Large intestine (tissue), 12 donors: ENCODE measurements at places on chromosomes 7 and 10.
A peak's percentile ranks its signal among the peaks of the same experiment; 100 is the strongest.

DNA sequence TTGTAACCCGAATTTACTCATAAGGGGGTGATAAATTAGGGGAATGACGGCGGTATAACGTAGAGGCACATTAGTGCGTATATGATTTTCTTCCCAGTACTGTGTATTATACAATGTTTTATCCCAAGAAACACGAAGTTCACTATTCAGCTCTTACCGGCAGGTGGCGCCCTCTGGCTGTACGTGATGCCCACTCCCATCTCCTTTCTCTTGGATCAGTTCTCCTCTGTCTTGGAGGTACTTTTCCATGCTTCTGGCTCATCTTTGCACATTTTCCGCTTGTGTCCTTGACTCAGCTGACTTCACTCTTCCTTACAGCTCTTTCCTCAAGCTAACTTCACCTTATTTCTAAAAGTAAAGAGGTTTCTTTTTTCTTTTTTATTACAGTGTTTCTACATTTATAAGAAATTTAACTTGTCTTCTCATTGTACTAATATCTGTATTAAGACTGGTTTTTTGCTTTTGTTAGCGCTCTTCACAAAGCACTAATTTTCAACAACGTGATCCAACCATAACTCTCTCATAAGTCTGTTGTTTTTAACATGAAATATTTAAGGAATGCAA, 21.3 kb downstream of the TMEM176B start:
- DNase-seq, result peak; percentile 78

- DNase-seq, result peak; percentile 15
Observed at GRCh38 chr7:106485031-106485551, 175.9 kb downstream of the CCDC71L start.

GRCh38 chr7:80760292-80760691, 121.8 kb downstream of the CD36 start:
- no peak for DNase-seq

DNA sequence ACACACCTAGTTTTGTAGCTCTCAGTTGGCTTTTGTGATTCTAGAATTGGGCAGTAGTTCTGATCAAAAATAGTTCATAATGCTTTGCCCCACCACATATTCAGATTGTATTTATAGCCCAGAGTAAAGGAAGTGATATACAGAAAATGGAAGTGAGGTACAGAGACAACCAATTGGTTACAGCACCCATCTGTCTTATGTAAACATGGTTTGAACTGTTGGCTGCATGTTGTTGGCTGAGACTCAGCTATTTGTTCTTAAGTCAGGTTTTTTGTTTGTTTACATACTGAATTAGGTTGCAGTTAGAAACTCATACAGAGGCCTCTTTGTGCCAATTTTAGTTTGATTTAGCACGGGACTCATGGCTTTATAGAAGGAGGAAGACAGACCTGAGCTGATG, 158.9 kb upstream of the GPR26 start:
- DNase-seq, result no peak

- DNase-seq, result no peak
Observed at GRCh38 chr7:151231080-151231479, 1.2 kb upstream of the CHPF2 start.

DNA sequence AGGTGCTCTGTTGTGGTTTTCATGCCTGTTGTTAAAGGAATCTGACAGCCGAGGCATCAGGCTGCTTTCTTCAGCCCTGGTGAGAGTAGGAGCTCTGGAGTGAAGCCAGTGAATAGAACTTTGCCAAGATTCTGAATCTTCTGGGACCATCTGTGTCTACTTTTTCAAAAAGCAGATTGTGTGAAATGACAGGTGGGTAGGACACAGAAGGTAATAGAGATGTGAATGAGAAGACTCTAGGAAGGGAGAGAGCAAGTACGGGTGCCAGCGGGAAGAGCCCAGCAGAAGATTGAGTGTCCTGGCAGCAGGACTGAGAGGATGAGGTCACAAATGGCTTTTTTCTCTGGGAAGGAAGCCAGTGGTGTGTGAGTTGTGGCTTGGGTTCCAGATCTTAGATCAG, 429.2 kb downstream of the SDK1 start:
- no peak for DNase-seq

GRCh38 chr7:45036796-45037195, 36.8 kb downstream of the CCM2 start:
- no peak for DNase-seq

- peak; percentile 14 for DNase-seq
Observed at GRCh38 chr10:58179238-58179637, 88.5 kb downstream of the IPMK start.

- peak; percentile 21 for DNase-seq
Observed at GRCh38 chr10:64733980-64734379, 1212.8 kb downstream of the REEP3 start.

GRCh38 chr7:77330169-77330882, 85.8 kb downstream of the GSAP start:
- DNase-seq, result no peak

DNA sequence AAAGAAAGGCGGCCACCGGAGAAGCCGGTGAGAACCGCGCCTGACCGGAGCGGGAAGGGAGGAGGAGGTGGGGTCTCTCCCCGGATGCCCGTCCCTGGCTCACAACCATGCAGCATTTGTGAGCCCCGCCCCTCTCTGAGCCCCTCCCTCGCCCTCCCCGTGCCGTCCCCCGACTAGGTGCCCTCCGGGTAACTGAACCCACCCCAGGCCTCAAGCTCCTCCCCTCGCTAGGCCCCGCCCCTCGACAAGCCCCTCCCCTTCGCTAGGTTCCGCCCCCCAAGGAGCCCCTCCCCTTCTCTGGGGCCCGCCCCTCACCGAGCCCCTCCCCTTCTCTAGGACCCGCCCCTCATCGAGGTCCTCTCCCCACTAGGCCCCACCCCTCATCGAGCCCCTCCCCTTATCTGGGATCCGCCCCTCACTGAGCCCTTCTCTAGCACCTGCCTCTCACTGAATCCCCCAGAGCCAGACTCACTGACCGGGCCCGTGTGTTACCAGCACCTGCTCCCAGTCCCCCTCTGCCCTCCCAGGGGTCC, 42.2 kb upstream of the HSPB1 start:
- no peak for DNase-seq

DNA sequence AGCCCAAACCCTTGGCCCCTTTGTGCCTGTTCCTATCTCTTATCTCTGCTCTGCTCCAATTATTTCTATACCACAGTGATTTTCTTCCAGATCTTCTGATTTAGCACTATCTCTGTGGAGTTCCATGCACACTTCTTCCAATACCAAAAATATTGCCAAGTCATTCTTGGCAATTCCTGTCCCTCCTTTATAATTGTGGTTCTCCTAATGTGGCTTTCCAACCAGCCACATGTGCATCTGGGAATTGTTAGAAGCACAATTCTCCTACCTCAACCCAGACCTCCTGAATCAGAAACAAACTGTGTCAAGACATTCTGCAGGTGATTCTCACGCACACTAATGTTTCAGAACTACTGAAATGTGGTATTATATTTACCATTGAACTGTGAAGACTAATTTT, 447.8 kb upstream of the IGFBP3 start:
- DNase-seq, result no peak

DNA sequence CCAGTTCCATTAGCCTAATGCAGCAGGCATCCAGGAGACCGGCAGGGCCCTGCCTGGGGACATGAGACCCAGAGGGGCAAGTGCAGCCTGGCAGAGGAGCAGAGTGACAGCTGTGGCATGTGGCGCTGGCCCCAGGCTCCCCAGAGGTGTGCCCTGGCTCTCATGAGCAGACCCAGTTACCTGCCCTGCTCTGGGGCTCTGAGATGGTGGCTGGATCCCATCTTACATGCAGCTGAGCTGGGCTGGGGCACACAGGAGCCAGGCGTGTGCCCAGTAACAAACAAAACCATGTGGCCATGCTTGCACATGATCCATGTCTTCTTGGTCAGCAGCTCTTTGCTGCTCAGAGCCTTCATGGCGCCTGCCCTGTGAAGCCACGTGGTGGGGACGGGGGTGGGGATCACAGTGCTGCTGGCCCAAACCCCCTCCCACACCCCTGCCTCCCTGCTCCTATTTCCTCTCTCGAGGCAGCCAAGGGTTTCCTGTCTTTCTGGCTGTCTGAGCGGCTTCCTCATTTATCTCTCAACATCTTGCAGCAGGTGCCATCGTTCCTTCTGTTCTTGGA, 40.3 kb upstream of the GTF2I start:
- no peak for DNase-seq

- no peak for DNase-seq
Observed at GRCh38 chr7:134920026-134920753, 66.1 kb upstream of the AGBL3 start.

DNA sequence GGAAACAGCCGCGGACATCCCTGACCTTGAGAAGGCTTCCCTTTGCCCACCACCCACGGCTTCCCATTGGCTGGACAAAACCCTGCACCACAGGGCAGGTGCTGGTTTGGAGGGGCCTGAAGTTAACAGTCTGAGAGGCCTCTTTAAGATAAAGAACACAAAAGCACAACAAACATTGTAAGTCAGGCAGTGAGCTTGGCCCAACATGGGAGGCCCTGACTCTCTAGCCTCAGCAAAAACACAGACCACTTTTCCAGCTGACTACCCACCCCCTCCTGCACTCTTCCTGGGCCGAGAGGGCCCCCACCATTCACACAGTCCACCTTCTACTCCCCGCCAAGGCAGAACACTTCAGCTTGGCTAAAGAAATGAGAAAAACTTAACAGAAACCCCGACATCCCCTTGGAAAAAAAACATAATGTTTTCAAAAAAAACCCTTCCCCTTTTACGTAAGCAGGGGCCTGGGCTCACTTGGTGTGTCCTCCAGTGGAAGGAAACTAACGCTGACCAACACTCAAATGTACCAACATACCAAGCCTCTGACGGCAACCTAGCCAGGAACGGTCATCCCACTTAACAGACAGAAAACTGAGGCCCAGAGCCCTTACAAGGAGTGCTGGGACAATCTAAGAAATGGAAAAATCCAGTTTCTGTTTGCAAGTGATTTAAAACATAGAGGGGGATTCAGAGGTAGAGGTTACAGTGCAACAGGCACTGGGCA, 80.9 kb downstream of the COBL start:
- DNase-seq, result no peak

DNA sequence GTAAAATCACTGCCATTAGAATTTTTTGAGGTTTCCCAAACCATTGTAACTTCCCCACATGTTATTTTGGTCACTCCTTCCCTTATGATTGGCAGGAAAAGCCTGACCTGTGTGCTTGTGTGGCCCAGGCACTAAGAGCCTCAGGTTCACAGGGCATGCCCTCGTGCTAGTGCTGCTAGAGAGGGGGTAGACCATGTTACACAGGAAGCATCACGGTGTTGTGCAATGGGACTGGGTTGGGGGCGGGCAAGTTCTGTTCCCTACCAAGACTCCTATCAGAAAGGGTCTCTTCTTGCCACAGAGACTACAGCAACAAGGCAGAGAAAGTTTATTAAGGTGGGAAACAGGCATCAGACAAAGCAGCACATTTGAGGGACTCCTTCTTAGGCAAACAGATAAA, 32.2 kb downstream of the LSM5 start:
- no peak for DNase-seq

- DNase-seq, result no peak
Observed at GRCh38 chr10:88838766-88839350, 12.8 kb downstream of the ANKRD22 start.

GRCh38 chr7:128323040-128323439, 20.7 kb downstream of the RBM28 start:
- no peak for DNase-seq

- no peak for DNase-seq
Observed at GRCh38 chr10:91007655-91008054, 86.8 kb upstream of the ANKRD1 start.

- no peak for DNase-seq
Observed at GRCh38 chr10:32293581-32293980, 53.4 kb downstream of the EPC1 start.

DNA sequence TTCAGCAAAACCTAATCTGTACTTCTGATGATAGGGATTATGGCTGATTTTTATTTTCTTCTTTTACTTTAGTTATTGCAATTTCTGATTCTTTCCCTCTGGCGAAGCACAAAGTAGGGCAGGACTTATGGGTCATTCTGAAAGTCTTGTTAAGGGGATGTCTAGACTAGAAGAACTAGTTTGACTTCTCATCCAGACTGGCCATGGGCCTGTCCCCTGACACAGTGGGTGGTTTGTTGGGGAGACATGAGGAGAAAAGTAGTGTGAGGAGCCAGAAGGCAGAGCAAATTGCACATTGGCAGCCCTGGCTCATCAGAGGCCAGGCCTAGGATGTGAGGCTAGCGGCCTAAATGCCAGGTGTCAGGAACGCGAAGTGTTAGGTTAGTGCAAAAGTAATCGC, 152.8 kb downstream of the RTKN2 start:
- no peak for DNase-seq

DNA sequence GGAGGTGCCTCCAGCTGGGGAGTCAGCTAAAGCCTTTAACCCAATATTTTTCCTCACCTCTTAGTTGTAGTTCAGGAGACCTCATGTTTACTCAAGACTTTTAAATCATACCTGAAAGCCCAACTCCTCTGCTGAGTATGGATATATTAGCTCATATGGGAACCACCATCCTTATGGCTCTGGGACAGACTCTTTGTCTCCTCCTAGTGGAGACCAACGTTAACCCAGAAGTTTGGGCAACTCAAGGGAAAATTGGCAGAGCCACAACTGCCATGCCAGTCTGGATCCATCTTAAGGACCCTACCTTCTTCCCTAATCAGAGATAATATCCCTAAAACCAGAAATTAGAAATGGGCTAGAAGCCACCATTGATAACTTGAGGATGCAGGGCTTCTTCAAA, 80.8 kb downstream of the TMEM106B start:
- DNase-seq, result no peak

- DNase-seq, result no peak
Observed at GRCh38 chr7:6242561-6242960, 29.9 kb downstream of the CYTH3 start.

GRCh38 chr10:93379731-93380575, 102.2 kb downstream of the MYOF start:
- no peak for DNase-seq

- no peak for DNase-seq
Observed at GRCh38 chr7:18566829-18567228, 71.3 kb downstream of the HDAC9 start.

DNA sequence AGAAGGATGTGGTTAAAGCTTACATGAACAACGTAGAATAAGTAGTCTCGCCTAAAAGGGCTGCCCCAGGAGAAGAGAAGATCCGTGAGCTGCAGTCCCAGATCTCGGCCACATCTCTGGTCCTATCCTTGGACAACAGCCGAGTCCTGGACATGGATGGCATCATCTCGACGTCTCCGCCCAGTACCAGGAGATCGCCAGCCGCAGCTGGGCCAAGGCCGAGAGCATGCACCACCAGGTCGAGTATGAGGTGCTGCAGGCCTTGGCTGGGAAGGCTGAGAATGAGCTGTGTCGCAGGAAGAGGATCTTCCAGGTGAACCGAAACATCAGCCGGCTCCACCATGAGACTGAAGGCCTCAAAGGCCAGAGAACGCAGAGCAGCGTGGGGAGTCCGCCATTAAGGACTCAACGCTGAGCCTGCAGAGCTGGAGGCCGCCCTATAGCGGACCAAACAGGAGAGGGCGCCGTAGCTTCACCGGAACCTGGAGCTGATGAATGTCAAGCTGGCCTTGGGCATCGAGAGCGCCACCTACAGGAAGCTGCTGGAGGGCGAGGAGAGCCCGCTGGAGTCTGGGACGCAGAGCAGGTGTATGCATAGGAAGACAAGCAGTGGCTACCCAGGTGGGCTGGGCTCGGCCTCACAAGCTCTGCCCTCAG, 22.2 kb downstream of the LIPK start:
- DNase-seq, result no peak

GRCh38 chr10:125489731-125490130, 193.2 kb downstream of the TEX36 start:
- no peak for DNase-seq

GRCh38 chr10:75347186-75347585, 54.4 kb downstream of the ZNF503 start:
- no peak for DNase-seq

GRCh38 chr7:114944745-114945625, 23.1 kb downstream of the MDFIC start:
- DNase-seq, result peak; percentile 38

- no peak for DNase-seq
Observed at GRCh38 chr7:54550471-54550870, 8.3 kb downstream of the VSTM2A start.
